ENCODE measurements at places on chromosomes 12 and 14.

DNA sequence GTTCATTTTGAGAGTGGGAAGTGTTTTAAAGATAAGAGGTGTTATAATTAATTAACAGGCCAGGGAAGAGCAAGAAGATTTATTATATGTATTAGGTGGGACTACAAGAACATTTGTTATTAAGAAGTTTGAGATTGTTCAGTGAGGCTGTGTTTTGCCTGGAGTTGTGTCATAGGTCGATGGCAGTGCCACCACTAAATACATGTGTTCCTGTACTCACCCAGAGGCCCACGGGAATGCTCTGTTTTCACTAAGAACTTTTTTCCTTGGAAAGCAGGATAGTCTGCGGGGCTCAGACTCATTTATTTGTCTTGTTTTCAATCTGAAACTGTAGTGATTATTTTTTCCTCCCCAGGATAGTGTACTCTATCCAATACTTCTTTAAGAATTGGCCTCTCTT, 10.1 kb downstream of the IRAK3 start:
- DNase-seq = no peak

DNA sequence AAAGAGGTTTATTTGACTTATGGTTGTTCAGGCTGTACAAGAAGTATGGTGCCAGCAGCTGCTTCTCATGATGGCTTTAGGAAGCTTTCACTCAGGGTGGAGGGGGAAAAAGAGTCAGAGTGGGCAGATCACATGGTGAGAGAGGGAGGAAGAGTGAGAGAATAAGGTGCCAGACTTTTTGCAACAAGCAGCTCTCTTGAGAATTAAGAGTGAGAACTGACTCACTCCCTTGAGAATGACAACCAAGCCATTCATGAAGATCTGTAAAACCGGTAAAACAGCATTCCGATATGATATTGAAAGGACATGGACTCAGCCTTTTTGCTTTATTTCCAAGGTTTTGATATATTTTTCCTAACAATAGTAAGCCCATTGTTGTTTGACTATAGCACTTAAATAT, 501.2 kb downstream of the GALC start:
- no peak for DNase-seq

- no peak for DNase-seq
Observed at GRCh38 chr14:34252227-34252626, 209.8 kb downstream of the SPTSSA start.

- no peak for DNase-seq
Observed at GRCh38 chr12:55330446-55330845, at the start of gene OR6C3. TSS of gene OR6C3 (plus strand) at chr12:55330746. CDS start at chr12:55331701, 955 bp downstream.

DNA sequence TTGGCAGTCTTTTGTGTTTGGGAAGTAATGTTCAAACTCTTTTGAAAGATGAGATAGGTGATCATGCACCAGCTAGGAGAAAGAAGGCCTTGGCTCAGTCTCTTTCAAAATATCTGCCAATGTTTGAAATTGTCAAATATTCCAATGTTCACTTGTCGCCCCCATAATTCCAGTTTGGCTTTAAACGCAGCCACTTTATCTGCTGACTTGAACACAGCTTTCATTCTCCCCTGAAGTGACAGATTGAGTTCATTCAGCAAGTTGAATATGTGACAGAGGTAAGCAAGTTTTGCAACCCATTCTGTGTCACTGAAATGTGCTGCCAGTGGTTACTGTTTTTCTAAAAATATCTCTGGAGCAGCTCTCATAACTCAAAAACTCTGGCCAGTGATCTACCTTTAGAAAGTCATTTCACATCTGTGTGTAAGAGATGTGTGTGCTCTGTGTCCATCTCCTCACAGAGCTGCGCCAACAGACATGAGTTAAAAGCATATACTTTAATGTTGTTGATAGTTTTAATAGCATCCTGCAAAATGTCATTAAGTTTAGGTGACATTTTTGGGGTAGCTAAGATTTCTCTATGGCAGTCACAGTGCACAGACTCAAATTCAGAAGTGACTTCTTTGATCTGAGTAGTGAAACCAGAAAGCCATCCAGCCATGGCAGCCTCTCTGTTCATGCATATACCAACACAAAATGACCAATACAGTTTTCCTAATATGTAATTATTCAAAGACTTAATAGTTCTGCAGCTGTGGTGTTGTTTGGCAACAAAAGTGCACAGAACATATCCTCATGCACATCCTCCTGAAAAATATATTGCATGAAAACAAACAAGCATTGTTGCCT, 614.3 kb upstream of the MIS18BP1 start:
- no peak for DNase-seq

GRCh38 chr12:16076557-16076956, 165.4 kb downstream of the DERA start:
- no peak for DNase-seq

GRCh38 chr12:116635487-116635886, 76.3 kb downstream of the MAP1LC3B2 start:
- no peak for DNase-seq

GRCh38 chr12:45762185-45763110, 32.9 kb downstream of the ARID2 start:
- DNase-seq = peak; percentile 24

GRCh38 chr12:32826807-32827412, 69.7 kb downstream of the PKP2 start:
- DNase-seq = no peak

- peak; percentile 20 for DNase-seq
Observed at GRCh38 chr12:50314636-50315312, 31.5 kb upstream of the LIMA1 start.

DNA sequence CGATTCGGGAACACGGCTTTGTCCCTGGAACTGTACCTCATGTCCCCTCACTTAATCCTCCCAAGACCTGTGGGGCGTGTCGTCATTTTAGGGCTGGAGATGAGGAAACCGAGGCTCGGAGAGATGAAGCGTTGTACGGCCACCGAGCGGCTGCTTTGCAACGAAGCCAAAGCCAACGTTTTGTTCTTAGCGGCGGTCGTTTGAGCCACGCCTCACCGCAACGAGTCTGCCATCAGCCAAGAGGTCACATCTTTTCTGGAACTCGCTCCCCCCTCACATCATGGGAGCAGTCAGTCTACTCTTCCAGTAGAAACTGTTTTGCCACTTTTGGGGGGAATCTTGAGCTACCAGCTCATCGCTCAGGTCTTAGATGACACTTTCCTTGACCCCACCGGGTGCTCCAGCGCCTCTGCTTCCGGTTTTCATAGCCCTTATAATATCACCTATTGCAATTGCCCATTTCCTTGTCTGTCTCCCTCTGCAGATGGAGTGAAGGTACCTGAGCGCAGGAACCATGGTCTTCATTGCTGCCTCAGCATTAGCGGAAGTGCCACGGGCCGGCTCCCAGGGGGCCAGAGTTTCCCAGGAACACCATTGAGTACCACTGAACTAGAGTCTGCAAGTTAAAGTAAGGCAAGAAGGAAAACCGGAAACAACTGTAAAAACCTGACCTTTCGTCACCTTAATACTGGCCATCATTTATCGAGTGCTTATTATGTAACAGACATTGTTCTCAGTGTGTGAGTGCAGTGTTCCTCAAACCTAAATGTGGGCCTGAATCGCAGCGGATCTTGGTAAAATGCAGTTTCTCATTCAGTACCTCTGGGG, 19.6 kb downstream of the NINJ2 start:
- DNase-seq = no peak
